ENCODE measurements at places on chromosomes 5 and 9.
A peak's percentile ranks its signal among the peaks of the same experiment; 100 is the strongest.

DNA sequence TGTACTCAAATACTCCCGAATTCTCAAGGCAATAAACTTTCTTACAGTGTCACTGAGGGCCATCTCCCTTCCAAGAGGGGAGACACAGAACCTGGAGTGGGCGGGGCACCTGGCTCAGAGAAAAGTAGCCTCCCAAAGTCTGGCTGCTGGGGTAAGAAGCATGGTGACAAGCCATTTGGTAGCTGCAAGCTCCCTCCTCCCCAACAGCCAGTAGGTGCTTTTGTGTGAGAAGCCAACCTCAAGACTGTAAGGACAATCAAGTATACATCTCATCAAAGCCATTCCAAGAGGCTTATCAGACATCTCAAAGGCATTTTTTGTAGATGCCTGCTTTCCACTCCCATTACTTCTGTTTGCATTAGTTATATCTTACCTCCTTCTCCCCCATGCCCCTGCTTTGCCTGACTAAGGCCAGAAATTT lies 1.4 kb downstream of the DAB2 start:
- H3K36me3 ChIP-seq, result no peaks in the 10 kb centered on the region
- peaks cover 80% of the 10 kb centered on the region for H3K4me1 ChIP-seq
- peaks cover 23% of the 10 kb centered on the region for H3K27me3 ChIP-seq
- peak overlapping the region; percentile 73 for H3K4me3 ChIP-seq
- DNase-seq, result peak; percentile 27
- H3K27ac ChIP-seq, result peak overlapping the region; percentile 90

DNA sequence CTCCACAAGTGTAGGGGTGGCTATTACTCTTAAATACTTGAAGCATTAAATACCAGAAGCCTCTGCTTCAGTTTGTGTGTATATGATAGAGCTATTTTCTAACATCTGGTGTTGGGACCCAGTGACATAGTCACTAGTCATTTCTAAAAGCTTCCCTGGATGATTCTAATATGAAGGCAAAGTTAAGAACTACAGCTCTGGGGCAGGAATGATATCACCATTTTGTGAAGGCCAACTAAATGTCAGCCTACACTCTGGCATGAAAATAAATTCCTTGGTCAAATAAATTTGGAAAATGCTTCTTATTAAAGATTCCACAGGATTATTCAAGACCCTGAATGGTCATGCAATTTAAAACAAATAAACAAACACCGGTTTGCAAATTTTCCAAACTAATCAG lies 197.7 kb downstream of the PLK2 start:
- H3K36me3 ChIP-seq, result no peaks in the 10 kb centered on the region
- no peaks in the 10 kb centered on the region for H3K27me3 ChIP-seq
- H3K27ac ChIP-seq, result peak overlapping the region; percentile 4
- no peak for DNase-seq

- H3K4me1 ChIP-seq, result no peaks in the 10 kb centered on the region
- no peak overlapping the region for H3K4me3 ChIP-seq
- H3K36me3 ChIP-seq, result peaks cover 37% of the 10 kb centered on the region
- no peak overlapping the region for H3K27ac ChIP-seq
- no peaks in the 10 kb centered on the region for H3K27me3 ChIP-seq
Observed at GRCh38 chr5:31471040-31471439, 60.9 kb downstream of the DROSHA start.

GRCh38 chr9:134793288-134794188 lies 87.1 kb upstream of the FCN2 start:
- H3K27ac ChIP-seq, result no peak overlapping the region
- no peaks in the 10 kb centered on the region for H3K27me3 ChIP-seq
- DNase-seq, result no peak
- H3K4me1 ChIP-seq, result peaks cover 15% of the 10 kb centered on the region
- no peak overlapping the region for H3K4me3 ChIP-seq

GRCh38 chr9:101038488-101038887 lies 10.0 kb downstream of the PLPPR1 start:
- H3K27me3 ChIP-seq, result peaks cover 34% of the 10 kb centered on the region
- no peak for DNase-seq
- H3K4me3 ChIP-seq, result no peak overlapping the region
- no peak overlapping the region for H3K27ac ChIP-seq

- H3K4me1 ChIP-seq, result no peaks in the 10 kb centered on the region
- no peak overlapping the region for H3K4me3 ChIP-seq
Observed at GRCh38 chr9:123135430-123135829, 102.0 kb downstream of the GPR21 start.

DNA sequence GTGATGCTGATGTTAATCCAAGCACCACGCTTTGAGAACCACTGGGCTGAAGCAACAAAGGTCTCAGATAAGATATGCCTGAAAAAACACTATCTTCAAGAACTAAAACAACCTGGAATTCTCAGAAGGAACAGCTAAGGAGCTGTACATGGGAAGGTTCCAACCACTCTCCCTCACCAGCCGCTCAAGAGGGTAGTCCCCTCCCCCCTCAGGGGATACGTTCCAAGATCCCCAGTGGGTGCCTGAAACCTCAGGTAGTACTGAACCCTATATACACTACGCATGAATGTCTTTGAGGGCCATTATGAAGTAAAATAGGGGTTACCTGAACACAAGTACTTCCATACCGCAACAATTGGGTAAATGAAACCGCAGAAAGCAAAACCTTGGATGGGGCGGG lies 1.9 kb downstream of the BOD1 start:
- DNase-seq, result no peak
- peak overlapping the region; percentile 96 for H3K4me3 ChIP-seq
- H3K27ac ChIP-seq, result no peak overlapping the region
- H3K4me1 ChIP-seq, result peaks cover 74% of the 10 kb centered on the region
- peaks cover 34% of the 10 kb centered on the region for H3K36me3 ChIP-seq
- no peaks in the 10 kb centered on the region for H3K27me3 ChIP-seq

DNA sequence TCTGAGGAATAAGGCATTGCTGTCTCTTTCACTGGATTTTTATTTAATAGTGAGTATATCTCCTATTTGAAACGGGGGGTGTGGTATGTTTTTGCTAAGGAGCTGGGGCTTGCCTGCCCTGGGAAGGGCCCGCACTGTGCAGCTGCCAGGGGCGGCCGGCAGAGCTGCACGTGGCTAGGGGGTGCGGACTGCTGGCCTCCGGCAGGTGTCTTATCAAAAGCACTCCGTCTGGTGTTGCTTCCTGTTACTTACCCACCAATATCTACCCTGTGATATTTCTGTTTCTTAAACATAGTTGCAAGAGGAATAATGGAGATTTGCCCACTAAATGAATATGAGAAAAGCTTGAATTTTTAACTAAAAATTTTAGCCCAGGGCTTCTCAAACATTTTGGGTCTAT lies 232.0 kb downstream of the IRX1 start:
- H3K4me3 ChIP-seq, result no peak overlapping the region
- H3K27ac ChIP-seq, result no peak overlapping the region
- H3K27me3 ChIP-seq, result no peaks in the 10 kb centered on the region
- peaks cover 18% of the 10 kb centered on the region for H3K4me1 ChIP-seq
- H3K36me3 ChIP-seq, result no peaks in the 10 kb centered on the region

DNA sequence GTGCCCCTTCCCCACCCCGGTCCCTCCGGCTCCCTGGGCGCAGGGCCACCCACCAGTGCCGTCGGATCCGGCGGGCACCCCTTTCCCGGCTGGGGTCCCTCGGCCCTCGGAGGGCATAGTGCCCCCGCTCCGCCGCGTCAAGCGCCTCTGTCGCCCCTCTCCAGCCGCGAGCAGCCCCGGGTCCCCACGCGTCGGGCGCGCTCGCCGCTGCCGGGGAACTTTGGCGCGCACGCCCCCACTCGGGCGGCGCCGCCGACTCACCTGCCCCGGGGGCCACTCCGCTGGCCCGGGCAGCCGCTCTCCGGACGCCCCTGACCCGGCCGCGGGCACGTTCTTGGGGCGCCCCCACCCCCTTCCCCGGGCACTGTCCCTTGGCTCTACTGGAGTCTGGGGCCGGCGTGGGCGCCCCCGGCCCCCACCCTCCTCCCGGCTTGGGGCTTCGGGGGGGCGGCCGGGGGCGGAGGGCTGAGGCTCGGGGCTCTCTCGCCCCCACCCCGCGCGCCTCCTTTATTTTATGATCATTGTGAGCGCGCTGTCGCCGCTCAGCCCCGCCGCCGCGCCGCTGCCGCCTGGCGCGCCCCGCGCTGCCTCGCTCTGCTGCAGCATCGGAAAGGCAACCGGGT lies 1.1 kb upstream of the FAM78A start:
- no peaks in the 10 kb centered on the region for H3K36me3 ChIP-seq
- DNase-seq, result no peak
- peak overlapping the region; percentile 96 for H3K4me3 ChIP-seq
- H3K4me1 ChIP-seq, result peaks cover 75% of the 10 kb centered on the region
- peaks cover 15% of the 10 kb centered on the region for H3K27me3 ChIP-seq
- peak overlapping the region; percentile 99 for H3K27ac ChIP-seq

DNA sequence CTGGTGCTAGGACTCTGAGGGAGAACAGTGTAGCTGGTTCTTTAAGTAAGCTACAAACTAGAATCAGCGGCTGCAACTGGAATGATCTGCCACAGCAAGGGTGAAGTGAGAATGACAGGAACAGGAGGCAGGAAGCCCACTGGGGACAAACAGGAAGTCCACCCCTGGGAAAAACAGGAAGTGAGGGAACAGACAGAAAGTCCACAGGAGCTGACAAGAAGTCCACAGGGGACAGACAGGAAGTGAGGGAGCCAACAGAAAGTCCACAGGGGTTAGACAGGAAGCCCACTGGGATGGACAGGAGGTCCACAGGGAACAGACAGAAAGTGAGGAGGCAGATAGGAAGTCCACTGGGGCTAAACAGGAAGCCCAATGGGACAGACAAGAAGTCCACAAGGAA lies 15.5 kb downstream of the ADAMTS16 start:
- no peaks in the 10 kb centered on the region for H3K36me3 ChIP-seq
- no peak for DNase-seq
- no peak overlapping the region for H3K27ac ChIP-seq
- no peak overlapping the region for H3K4me3 ChIP-seq

- H3K4me1 ChIP-seq, result peaks cover 68% of the 10 kb centered on the region
- H3K4me3 ChIP-seq, result no peak overlapping the region
- H3K27ac ChIP-seq, result peak overlapping the region; percentile 98
- DNase-seq, result no peak
- no peaks in the 10 kb centered on the region for H3K27me3 ChIP-seq
Observed at GRCh38 chr5:65037831-65038815, 269.4 kb downstream of the CWC27 start.

GRCh38 chr5:139402561-139403158 lies 1.2 kb downstream of the SPATA24 start:
- no peak overlapping the region for H3K4me3 ChIP-seq
- peak overlapping the region; percentile 92 for H3K27ac ChIP-seq
- peaks cover 27% of the 10 kb centered on the region for H3K4me1 ChIP-seq
- peaks cover 5% of the 10 kb centered on the region for H3K36me3 ChIP-seq

DNA sequence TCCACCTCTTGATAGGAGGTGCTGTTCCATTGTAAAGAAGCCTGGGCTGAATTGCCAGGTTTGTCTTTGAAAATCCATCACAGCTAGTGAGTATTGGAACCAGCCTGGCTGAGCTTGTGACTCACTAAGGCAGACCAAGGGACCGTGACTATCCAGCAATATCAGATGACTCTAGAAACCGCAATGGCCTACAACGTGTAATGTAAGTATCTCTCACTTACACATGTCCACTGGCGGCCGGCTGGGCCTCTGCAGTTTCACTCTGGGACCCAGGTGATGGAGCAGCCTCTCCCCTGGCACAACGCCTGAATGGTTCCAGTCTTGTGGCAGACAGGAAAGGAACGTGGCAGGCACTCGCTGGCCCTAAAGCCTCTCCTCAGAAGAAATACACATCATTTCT lies 3.1 kb upstream of the HRH2 start:
- no peak overlapping the region for H3K27ac ChIP-seq
- H3K27me3 ChIP-seq, result peaks cover 37% of the 10 kb centered on the region
- H3K4me1 ChIP-seq, result peaks cover 27% of the 10 kb centered on the region
- no peaks in the 10 kb centered on the region for H3K36me3 ChIP-seq

DNA sequence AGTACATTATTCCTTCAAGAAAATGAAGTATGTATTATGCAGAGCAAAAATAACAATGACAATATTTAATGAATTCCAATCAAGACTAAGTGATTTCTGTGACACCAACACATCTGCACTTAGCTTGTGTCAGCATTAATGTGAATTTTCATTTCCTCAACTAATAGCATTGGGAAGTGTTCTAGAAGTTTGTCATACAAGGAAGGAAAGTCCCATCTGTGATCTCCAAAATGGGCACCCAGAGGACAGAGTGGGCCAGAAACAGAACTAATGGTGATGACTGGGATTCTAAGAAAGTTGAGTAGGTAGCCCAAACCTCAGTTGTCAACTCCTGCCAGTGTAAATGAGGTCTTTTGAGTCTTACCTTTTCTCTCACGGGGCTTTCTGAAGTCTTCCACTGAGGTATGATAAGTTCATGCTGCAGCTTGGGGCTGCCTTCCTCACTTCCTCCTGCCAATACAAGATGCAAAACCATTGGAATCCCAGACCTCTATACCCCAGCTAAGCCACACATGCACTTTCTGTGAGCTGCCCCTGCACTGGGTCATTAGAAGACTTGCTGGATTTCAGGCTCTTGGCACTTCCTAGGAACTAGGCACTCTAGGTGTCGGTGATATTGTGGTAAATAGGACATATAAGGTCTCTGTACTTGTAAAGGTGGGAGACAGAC lies 4.9 kb downstream of the ADAM19 start:
- no peak for DNase-seq
- H3K27ac ChIP-seq, result peak overlapping the region; percentile 54
- H3K4me3 ChIP-seq, result no peak overlapping the region
- no peaks in the 10 kb centered on the region for H3K27me3 ChIP-seq
- peaks cover 9% of the 10 kb centered on the region for H3K36me3 ChIP-seq

GRCh38 chr5:128791312-128791711 lies 174.0 kb upstream of the SLC27A6 start:
- no peak overlapping the region for H3K4me3 ChIP-seq
- no peaks in the 10 kb centered on the region for H3K4me1 ChIP-seq
- H3K36me3 ChIP-seq, result no peaks in the 10 kb centered on the region
- H3K27me3 ChIP-seq, result no peaks in the 10 kb centered on the region
- DNase-seq, result no peak
- H3K27ac ChIP-seq, result no peak overlapping the region

GRCh38 chr9:6219040-6219439 lies 3.4 kb downstream of the IL33 start:
- H3K4me1 ChIP-seq, result peaks cover 46% of the 10 kb centered on the region
- H3K27me3 ChIP-seq, result no peaks in the 10 kb centered on the region
- H3K27ac ChIP-seq, result peak overlapping the region; percentile 83
- H3K36me3 ChIP-seq, result no peaks in the 10 kb centered on the region
- H3K4me3 ChIP-seq, result peak overlapping the region; percentile 33

- DNase-seq, result no peak
- no peaks in the 10 kb centered on the region for H3K27me3 ChIP-seq
Observed at GRCh38 chr5:1536871-1537602, 13.3 kb upstream of the LPCAT1 start.

- peaks cover 23% of the 10 kb centered on the region for H3K4me1 ChIP-seq
- H3K4me3 ChIP-seq, result no peak overlapping the region
- no peaks in the 10 kb centered on the region for H3K36me3 ChIP-seq
- no peak overlapping the region for H3K27ac ChIP-seq
Observed at GRCh38 chr9:127167560-127168326, 45.3 kb upstream of the ANGPTL2 start.

DNA sequence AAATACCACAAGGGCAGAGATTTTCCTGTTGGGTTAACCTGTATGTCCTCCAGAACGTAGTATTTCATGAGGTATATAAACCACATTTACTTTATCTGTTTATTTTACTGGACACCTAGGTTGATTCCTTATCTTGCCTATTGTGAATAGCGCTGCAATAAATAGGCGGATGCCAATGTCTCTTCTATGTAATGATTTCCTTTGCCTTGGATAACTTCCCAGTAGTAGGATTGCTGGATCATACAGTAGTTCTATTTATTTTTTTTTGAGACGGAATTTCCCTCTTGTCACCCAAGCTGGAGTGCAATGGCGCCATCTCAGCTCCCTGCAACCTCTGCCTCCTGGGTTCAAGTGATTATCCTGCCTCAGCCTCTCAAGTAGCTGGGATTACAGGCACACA lies 15.6 kb upstream of the TUT7 start:
- peaks cover 13% of the 10 kb centered on the region for H3K27me3 ChIP-seq
- H3K4me3 ChIP-seq, result no peak overlapping the region
- no peaks in the 10 kb centered on the region for H3K36me3 ChIP-seq
- no peak for DNase-seq
- no peaks in the 10 kb centered on the region for H3K4me1 ChIP-seq

Data from left ventricle myocardium inferior (tissue), 1 donor.